ENCODE measurements at places on chromosomes 1 and 21.
A peak's percentile ranks its signal among the peaks of the same experiment; 100 is the strongest.

GRCh38 chr1:235009074-235009473 lies 119.6 kb downstream of the TOMM20 start:
- no peak for DNase-seq

DNA sequence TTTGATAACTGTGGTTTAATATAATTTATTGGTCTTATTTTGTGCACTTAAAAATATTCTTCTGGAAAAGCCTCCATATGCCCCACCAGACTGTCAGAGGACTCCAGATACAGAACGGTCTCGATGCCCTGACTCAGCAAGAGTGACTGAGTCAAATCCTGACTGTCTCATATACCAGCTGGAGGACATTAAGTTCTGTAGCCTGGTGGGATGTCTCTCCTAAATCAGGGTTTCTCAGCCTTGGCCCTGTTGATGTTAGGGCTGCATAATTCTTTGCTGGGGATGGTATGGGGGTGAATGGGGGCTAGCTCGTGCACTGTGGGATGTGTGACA lies 67.7 kb upstream of the TLR5 start:
- no peak for DNase-seq

GRCh38 chr1:241749041-241749944 lies 97.2 kb downstream of the WDR64 start:
- DNase-seq: no peak

GRCh38 chr1:177219554-177220458 lies 49.0 kb downstream of the BRINP2 start:
- no peak for DNase-seq

- DNase-seq: no peak
Measured at GRCh38 chr1:159311679-159312078, 9.5 kb downstream of the FCER1A start.

GRCh38 chr1:245156736-245157505 lies 2.1 kb downstream of the KIF26B start:
- DNase-seq: peak; percentile 5

- no peak for DNase-seq
Measured at GRCh38 chr1:27966402-27967105, 6.8 kb downstream of the XKR8 start.

- DNase-seq: no peak
Measured at GRCh38 chr1:210616356-210616755, 287.7 kb downstream of the HHAT start.
